ENCODE measurements at places on chromosomes 2 and 18.

DNA sequence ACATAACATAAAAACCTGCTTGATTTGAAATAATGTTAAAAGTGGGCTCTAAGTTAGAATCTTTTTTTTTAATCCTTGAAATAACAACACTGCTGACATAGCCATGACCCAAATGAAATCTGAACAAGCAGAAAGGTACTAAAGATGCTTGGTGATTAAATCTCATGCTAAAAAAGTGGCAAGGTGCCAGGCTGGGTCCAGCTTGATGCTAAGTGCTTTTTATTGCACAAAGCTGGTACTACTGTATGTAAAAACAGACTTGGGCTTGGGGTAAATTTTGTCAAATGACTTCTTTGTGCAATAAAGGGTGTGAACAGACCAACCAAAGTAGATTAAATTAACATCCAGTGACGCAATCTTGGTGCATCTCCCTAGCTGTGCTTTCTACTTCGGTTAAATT, 13.4 kb downstream of the BCL11A start:
- DNase-seq = peak; percentile 26

DNA sequence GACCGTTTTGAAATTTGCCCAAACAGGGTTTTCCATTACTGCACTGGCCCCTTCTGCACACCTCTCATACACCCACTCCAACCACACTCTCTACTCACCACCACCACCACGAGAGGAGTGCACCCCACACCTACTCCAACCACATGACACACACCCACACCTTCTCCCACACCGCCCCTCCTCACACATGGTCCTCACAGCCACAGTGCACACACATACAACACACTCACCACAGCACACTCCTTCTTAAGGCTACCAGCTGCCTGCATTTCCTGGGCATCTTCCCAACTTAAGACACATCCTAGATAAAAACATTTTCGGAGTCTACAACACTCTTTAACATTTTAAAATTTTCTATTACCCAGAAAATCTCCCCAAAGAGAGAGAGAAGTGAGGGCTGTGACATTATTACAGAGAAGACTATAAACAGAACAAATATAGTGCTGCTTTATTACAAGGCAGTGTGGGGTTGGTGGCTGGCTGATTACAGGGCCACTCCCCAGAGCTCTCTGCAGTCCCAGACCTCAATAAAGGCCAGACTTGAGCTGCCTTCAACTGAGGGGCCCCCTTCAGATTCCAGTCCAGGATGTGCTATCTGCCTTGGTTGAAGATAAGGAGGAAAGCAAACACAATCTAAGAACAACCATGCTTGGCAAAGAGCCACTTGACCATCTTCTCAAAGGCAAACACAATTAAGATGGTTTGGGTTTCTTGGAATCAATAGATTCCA, 36.1 kb downstream of the NHEJ1 start:
- no peak for DNase-seq

DNA sequence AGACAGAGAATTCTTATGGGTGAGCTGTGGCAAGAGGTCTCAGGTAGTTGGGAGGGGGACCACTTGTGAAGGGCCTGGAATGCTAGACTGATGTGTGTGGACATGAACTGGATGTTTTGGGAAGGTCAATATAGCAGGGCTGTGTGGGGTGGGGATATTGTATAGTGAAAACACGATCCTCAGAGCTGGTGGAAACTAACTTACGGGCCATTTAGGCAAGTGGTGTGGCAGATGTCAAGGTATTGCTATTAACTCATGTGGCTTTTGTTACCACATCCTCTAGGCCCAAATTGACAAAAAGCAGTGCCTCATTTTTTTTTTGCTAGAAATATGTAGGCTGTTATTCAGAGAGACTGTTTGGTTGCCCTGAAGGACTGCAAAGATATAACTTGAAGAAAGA, 8.0 kb upstream of the GALNT1 start:
- no peak for DNase-seq

- no peak for DNase-seq
Observed at GRCh38 chr2:172181840-172182239, 79.1 kb upstream of the DLX2 start.

DNA sequence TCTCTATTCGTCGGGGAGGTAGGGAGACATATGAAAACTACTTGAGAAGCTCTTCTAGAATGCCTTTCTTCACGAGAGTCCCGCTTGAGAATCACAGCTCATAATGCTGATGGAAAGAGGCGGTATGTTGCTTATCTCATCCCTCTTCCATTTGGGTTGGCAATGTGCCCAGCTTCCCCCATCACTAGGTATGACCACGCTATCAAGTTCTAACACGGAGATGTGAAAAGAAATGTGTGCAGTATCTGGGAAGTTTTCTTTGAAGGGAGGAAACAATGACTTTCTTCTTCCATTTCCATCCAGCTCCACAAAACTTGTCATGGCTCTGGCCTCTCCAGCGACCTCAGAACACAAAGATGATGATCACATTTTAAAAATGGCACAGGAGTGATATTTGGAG, 742.4 kb downstream of the DCDC2C start:
- DNase-seq = no peak

DNA sequence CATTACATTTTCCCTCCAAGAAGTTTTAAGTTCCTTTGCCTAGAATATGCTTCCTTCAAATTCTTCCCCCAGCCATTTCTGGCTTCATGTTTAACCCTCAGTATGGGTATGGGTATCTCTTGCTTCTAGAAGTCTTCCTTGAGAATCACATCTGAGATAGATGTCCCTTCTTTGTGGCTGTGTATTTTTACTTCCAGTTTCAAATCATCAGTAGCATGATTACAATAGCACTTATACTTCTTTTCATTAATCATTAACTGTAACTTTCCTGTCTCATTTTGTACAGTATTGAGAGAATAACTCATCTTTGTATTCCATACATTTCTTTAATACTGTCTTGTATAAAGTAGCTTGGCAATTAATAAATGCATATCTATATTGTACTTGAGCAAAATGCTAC, 17.3 kb upstream of the PDE1A start:
- DNase-seq = no peak

GRCh38 chr18:22086973-22087372, 82.4 kb upstream of the GATA6 start:
- no peak for DNase-seq

GRCh38 chr2:159614534-159615366, 1.6 kb downstream of the BAZ2B start:
- peak; percentile 92 for DNase-seq

- no peak for DNase-seq
Observed at GRCh38 chr18:10896851-10897250, 252.5 kb downstream of the PIEZO2 start.

DNA sequence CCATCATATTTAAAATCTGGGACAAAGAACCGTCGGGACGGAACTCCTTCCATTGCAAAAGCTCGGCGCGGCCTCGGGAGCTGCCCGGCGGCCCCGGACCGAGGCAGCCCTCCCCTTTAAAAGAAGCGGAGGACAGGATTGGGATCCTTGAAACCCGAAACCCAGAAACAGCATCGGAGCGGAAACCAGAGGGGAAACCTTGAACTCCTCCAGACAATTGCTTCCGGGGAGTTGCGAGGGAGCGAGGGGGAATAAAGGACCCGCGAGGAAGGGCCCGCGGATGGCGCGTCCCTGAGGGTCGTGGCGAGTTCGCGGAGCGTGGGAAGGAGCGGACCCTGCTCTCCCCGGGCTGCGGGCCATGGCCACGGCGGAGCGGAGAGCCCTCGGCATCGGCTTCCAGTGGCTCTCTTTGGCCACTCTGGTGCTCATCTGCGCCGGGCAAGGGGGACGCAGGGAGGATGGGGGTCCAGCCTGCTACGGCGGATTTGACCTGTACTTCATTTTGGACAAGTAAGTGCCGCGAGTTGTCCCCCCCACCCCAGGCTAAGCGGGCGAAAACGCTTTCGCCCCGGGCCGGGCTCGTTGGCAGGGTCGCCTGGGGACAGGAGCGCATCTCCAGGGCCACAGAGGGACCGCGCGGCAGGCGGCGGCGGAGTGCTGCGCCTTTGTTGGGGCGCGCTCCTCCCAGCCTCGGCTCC, at the start of gene ANTXR1:
ANTXR1 (plus strand) TSS at position 38 of the 698 bp plus-strand sequence; CDS start at position 359, 321 bp downstream.
- DNase-seq = peak; percentile 83

DNA sequence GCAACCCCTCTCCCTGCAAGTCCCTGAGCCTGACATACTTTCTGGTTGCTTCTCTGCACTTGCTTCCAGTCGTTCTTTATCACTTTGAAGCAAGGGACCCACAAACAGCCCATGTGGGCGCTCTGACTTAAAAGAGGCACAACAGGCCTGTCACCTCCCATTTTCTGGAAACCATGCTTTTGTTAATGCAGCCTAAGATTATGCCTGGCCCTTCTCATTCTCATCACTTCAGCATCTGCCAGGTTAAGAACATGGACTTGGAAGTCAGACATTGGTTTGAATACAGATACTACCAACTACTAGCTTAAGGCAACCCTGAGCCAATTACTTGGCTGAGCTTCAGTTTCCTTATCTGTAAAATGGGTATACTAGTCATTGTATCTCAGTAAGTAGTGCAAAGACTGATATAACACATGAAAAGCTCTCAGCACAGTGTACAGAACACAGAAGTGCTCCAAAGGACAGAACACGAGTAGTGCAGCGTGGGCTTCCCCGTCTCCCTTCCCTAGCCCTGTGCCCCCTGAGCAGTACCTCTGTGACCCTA, 141.4 kb downstream of the TNS1 start:
- no peak for DNase-seq

DNA sequence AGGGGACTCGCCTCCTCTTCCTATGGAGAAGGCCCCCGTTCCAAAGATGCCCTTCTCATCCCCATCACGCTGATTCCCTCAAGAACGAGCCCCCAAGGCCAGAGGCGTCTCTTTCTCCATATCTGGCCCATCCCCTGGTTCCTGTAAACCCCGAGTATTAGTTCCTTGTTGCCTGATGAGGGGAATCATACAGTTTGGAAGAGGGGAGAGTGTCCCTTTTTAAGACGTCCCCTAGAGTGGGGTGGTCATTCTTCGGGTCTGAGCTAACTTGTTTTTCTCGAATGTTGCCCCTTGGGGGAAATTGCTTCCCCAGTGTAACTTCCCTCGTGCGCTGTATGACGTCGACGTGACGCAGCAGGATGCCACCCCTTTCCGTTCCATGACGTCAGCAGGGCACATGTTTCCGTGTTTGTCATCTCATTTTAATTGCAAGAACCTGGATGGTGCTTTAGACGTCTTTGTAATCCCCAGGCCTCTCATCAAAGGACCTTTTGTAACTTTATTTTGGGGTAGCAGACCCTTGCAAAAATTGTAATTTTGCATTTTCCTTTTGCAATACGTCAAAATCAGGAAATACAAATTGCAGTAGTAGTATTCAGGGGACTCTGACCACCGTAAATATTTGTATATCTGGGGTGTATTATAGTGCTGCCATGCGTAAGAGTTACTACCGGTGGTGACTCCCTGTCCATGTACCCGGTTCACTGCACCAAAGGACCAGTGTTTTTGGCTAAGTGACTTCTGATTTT, 569 bp downstream of the BABAM2 start:
- no peak for DNase-seq

DNA sequence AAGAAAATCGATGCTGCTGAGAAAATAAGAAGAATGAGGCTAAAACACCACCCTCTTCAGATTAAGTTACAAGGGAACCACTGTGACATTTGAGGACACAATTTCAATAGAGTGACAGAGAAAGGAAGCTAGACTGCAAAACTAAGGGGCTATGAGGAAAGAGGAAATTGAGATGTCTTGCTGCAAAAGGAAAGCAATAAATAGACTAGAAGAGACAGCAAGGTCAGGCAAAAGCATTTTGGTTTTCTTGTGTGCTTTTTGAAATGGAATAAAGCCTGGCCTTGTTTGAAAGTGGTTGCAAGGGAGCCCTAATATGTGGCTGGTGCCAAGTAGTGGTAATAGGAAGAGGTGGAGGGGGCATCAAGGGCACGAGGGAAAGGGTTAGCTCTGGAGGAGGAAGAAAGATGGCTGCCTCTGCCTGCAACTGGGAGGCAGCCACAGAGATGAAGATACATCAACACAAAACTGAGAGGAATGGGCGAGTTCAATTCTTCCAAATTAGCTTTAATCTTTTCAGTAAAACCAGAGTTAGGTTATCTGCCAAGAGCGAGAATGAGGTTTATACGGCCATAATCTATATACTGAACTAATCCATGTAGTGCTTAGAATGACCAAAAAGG, 1.2 kb upstream of the MRO start:
- no peak for DNase-seq

GRCh38 chr18:657311-658000, at the start of gene TYMS:
TSS of gene TYMS (plus strand) at chr18:657653. CDS start at chr18:657743, 90 bp downstream.
- peak; percentile 62 for DNase-seq

- no peak for DNase-seq
Observed at GRCh38 chr2:88666576-88666975, 24.9 kb upstream of the RPIA start.

DNA sequence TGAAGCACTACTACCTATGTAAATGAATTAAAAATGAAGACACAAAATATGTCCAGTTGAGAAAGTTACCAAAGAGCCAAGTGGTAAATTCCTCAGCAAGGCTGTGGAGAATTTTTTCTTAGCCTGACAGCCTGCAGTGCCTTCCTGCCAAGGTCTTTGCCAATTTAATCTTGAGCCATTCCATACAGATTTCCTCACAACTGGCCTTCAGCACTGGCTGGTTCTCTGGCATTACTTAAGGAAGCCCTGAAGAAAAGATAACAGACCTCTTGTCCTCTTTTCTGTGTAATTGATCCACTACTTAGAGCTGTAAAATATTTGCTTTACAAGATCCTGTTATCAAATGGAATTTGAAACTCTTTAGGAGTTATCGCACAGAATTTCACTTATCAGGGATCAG, 334.2 kb upstream of the LRRTM1 start:
- no peak for DNase-seq

DNA sequence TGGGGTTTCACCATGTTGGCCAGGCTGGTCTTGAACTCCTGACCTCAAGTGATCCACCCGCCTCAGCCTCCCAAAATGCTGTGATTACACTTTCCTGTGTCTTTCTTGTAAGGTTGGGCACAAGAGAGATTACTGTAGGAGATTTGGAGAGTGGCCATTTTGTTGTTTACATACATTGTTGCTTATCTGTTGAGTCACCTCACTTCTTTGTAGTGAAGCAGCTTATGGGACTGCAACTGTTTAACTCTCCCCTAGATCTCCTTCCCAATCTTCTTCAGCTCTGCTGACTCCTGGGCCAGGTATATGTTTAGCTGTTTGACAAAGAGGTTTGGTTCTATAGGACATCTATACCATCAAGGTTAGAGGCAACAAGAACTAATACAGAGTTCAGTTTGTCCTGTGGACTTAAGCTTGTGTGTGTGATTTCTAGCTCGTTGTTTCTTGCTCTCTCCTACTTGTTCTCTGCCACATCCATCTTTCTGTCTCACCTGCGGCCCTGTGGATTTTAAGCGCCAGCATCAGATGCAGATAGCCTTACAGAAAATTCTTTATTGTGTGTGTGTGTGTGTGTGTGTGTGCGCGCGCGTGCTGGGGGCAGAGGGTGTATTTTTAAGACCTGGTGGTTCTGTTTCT, 95.4 kb downstream of the HAUS1 start:
- DNase-seq = no peak

DNA sequence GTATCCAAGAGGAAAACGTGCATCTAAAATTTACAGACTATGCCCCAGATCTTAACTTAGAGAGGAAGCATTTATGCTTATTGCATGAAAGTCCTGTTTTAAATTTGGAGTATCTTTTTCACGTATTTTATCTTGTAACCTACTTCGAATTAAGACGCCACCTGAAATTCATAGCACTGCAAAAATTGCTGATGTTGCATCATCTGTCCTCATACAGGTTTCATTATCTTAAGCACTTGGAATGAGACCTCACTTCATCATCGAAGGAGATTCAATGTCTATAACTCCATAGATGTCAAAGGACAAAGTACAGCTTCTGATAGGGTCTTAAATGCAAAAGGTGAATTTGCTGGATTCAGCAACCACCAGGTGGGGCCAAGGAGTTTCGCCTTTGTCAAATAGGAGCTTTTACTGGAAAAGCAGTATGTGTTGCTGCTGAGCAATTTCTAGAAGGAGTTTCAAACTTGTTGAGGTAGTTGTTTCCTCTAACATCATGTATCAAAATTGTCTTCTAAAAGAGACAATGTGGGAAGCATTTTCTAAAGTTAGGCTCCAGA, 106.4 kb upstream of the CCDC85A start:
- peak; percentile 4 for DNase-seq
